B cell (primary cell): ENCODE measurements at places on chromosomes 7 and 10. TPM values are rescaled to one million over a fixed set of nuclear protein-coding genes. Genes with fewer than 3 reads are reported as not detected.

ADAMTS14 gene
- not detected in 2 replicates for total RNA-seq

TMEM178B gene
- 0.27 and 0.96 TPM in 2 replicates for total RNA-seq

HTR5A gene
- total RNA-seq = not detected in 2 replicates

CPED1 gene
- 0.44 TPM in 1 of 2 replicates, not detected in the other for total RNA-seq

LOXL4 gene
- total RNA-seq = not detected in 2 replicates

AKR1C2 gene
- total RNA-seq = not detected in 2 replicates

DNA sequence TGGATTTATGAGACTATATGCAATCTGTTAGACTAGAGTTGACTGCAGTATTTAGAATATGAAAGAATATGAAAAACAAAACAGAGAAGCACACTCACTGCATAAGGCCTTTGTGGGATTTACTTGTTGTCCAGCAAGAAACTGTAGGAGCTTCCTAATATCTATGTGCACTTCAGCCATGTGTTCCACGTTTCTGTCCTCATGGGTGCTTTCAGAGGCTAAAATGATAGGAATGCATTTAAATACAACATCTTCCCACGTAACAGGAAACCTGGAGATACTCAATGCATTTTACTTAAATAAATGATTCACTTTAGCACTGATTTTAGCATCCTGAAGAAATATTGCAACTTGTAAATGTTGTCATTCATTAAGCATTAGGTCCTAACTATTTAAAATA, 11.7 kb downstream of the HUS1 start:
- H3K27me3 ChIP-seq = no peaks in the 10 kb centered on the region
- no peak overlapping the region for H3K27ac ChIP-seq
- H3K4me3 ChIP-seq = no peak overlapping the region

GRCh38 chr10:110859973-110860376, 11.8 kb upstream of the PDCD4 start:
- H3K27me3 ChIP-seq = no peaks in the 10 kb centered on the region
- H3K4me3 ChIP-seq = no peak overlapping the region
- peak overlapping the region; percentile 94 for H3K27ac ChIP-seq
- H3K4me1 ChIP-seq = peaks cover 80% of the 10 kb centered on the region
- peak; percentile 52 for DNase-seq

DNA sequence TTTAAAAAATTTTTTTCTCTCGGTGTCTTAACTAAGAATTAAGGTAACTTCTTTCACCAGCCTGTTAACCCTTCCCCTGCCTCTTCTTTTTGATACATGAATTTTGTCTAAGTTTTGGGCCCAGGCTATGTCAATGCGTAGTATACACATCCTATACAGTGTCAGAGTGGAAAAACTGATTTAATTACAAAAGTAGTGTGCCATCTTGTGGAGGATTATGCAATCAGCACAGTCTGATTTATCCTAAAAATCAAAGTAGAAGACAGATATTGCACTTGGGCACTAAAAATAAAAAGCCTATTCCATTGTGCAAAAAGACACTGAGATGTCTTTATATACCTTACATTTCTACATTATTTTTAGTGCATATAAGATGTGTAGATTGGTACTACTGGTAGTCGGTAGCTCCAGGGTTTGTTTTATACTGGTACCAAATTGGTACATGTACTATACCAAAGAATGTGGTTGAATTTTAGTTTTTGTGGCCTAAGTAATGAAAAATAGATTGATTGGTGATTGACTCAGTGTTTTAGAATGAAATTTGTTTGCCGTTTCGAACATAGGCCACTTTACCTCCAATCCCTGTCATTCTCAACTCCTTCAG, 96.6 kb downstream of the MKLN1 start:
- H3K4me3 ChIP-seq = no peak overlapping the region
- no peaks in the 10 kb centered on the region for H3K36me3 ChIP-seq
- H3K27ac ChIP-seq = no peak overlapping the region

GRCh38 chr10:121647401-121647800, 49.2 kb upstream of the FGFR2 start:
- H3K36me3 ChIP-seq = no peaks in the 10 kb centered on the region
- H3K4me1 ChIP-seq = no peaks in the 10 kb centered on the region
- H3K27ac ChIP-seq = no peak overlapping the region
- H3K27me3 ChIP-seq = no peaks in the 10 kb centered on the region
- H3K4me3 ChIP-seq = no peak overlapping the region

- no peak for DNase-seq
- no peaks in the 10 kb centered on the region for H3K36me3 ChIP-seq
- no peak overlapping the region for H3K4me3 ChIP-seq
- H3K27me3 ChIP-seq = no peaks in the 10 kb centered on the region
- H3K27ac ChIP-seq = no peak overlapping the region
Observed at GRCh38 chr10:49579621-49580020, 30.5 kb upstream of the SLC18A3 start.

DNA sequence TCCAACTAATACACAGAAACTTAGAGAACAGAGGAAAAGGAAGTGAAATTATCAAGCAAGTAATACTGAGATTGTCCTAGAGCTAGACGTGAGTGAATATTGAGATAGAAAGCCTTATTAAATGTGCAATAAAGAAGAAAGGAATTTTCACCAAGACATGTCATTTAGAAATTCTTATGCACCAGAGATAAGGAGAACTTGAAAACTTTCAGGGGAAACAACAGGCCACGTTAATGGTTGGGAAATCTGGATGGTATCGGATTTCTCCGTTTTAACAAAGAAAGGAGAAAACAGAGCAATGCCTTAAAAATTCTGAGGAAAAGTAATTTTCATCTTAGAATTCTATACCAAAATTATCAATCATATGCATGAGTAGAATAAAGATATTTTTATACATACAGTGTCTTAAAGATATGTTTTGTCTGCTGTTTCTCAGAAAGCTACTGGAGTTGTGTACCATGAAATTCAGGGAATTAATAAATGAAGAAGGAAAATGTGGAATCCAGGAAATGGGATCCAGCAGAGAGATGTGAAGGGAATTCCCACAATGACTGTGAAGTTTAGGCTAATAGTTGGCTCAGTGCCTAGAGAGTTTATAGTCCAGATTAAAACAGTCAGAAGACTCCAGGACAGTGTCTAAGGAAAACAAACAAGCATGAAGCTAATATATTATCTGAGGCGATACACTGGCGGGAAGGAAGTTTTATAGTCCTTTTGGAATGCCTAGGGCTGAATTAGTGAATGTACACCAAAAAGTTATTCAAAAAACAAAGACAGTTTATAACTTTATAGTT, 159.5 kb downstream of the PPP1R9A start:
- no peaks in the 10 kb centered on the region for H3K27me3 ChIP-seq
- H3K27ac ChIP-seq = no peak overlapping the region
- H3K4me1 ChIP-seq = no peaks in the 10 kb centered on the region
- no peak for DNase-seq
- H3K36me3 ChIP-seq = no peaks in the 10 kb centered on the region
- no peak overlapping the region for H3K4me3 ChIP-seq

- H3K27me3 ChIP-seq = peaks cover 5% of the 10 kb centered on the region
- no peak within 1 kb of the TSS for H3K27ac ChIP-seq
- no peaks in the 10 kb centered on the region for H3K4me1 ChIP-seq
- DNase-seq = no peak
Observed at GRCh38 chr10:14330388-14331061, at the start of gene FRMD4A. TSS of gene FRMD4A (minus strand) at chr10:14330924.

GRCh38 chr10:71334221-71334791, 15.2 kb downstream of the SLC29A3 start:
- H3K27me3 ChIP-seq = no peaks in the 10 kb centered on the region
- no peak overlapping the region for H3K4me3 ChIP-seq
- no peaks in the 10 kb centered on the region for H3K36me3 ChIP-seq

- no peak overlapping the region for H3K4me3 ChIP-seq
- H3K36me3 ChIP-seq = no peaks in the 10 kb centered on the region
- H3K27me3 ChIP-seq = no peaks in the 10 kb centered on the region
- no peak for DNase-seq
- H3K4me1 ChIP-seq = peaks cover 9% of the 10 kb centered on the region
Observed at GRCh38 chr7:129256221-129256620, 31.4 kb downstream of the AHCYL2 start.

DNA sequence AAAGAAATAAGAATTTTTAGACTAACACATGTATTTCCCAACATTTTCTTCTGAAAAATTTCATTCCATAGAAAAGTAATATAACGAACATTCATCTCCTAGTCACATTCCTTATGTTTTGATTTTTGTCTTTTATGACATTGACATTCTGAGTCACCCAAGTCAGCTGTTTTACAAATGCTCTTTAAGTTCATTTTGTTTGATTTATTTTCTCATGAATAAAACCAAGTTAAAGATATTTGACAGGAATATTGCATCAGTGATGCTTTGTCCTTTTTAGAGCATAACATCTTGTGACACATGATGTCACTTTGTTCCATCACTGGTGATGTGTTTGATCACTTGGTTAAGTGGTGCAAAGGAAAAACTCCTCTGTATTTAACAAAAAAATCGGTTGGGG, 48.4 kb downstream of the HGF start:
- no peaks in the 10 kb centered on the region for H3K4me1 ChIP-seq
- DNase-seq = no peak
- no peaks in the 10 kb centered on the region for H3K27me3 ChIP-seq
- H3K36me3 ChIP-seq = no peaks in the 10 kb centered on the region
- no peak overlapping the region for H3K27ac ChIP-seq
- no peak overlapping the region for H3K4me3 ChIP-seq

DNA sequence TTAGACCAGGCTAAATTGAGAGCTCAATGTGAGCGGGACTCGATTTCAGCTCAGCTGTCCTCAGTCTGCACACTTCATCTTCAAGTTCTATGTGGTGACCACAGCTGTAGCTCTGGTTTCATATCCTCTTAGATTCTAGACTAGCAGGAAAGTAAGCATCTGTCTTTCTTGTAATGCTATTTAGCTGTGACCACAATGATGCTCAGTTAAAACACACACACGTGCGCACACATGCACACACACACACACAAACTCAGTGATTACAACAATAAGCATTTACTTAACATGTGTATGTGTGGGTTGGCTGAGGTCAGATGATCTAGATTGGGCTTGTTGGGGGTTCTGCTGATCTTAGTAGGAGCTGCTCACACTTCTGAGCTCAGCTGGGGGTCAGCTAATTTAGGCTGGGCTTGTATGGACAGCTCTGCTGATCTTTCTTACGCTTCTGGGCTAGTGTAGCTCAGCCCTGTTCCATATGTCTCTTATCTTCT, 82.5 kb downstream of the ZNF365 start:
- peaks cover 33% of the 10 kb centered on the region for H3K4me1 ChIP-seq
- H3K36me3 ChIP-seq = no peaks in the 10 kb centered on the region
- peak; percentile 85 for DNase-seq
- no peak overlapping the region for H3K4me3 ChIP-seq
- no peaks in the 10 kb centered on the region for H3K27me3 ChIP-seq
- no peak overlapping the region for H3K27ac ChIP-seq

DNA sequence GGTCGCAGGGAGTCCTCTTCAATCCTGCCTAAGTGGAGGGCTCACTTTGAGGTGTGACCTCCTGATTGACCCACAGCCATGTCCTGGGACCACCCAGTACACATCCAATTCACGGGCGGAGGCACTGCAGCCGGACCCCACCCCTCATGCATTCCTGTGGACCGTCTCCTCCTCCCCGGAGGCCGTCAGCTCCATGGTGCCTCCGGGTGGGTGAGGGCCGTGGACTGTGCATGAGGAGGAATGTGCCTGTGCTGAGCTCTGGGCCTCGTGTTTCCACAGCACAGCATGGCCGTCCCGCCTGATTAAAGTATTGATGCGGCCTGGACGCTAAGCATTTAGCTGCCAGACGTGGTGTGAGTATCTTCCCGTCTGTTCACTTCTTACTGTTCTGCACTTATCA, 52.8 kb downstream of the CFAP46 start:
- H3K27ac ChIP-seq = no peak overlapping the region
- no peak for DNase-seq
- no peaks in the 10 kb centered on the region for H3K36me3 ChIP-seq
- peaks cover 4% of the 10 kb centered on the region for H3K27me3 ChIP-seq
- H3K4me3 ChIP-seq = no peak overlapping the region

GRCh38 chr10:102616066-102616770, 28.1 kb upstream of the TRIM8 start:
- DNase-seq = no peak
- no peaks in the 10 kb centered on the region for H3K4me1 ChIP-seq
- no peak overlapping the region for H3K27ac ChIP-seq
- no peak overlapping the region for H3K4me3 ChIP-seq
- H3K36me3 ChIP-seq = peaks cover 2% of the 10 kb centered on the region
